ENCODE measurements at places on chromosomes 1 and 21.

- no peak for DNase-seq
These were observed 561.2 kb upstream of the B3GALT2 start for GRCh38 chr1:193747579-193747978.

- no peak for DNase-seq
These were observed 5.7 kb downstream of the LBR start for GRCh38 chr1:225422031-225422605.

- DNase-seq, result no peak
These were observed 143.6 kb downstream of the SLC45A1 start for GRCh38 chr1:8461351-8462110.

DNA sequence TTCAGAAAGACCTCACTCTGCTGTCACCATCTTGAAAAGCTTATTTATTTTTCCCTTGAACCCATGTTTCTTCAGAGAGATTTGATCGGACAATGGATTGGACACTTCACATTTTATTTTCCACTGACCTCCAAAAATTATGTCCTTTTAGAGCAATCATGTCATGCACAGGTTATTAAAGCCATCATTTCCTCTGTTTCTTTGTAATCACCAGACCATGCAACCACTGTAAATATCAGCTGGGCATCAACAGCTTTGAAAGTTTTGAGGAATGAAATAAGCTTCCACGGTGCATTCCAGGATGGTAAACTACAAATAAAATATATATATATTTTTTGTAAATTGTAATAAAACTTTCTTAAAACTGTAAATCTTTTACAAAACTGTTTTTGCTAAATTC lies 144.1 kb upstream of the ADAMTS5 start:
- no peak for DNase-seq

DNA sequence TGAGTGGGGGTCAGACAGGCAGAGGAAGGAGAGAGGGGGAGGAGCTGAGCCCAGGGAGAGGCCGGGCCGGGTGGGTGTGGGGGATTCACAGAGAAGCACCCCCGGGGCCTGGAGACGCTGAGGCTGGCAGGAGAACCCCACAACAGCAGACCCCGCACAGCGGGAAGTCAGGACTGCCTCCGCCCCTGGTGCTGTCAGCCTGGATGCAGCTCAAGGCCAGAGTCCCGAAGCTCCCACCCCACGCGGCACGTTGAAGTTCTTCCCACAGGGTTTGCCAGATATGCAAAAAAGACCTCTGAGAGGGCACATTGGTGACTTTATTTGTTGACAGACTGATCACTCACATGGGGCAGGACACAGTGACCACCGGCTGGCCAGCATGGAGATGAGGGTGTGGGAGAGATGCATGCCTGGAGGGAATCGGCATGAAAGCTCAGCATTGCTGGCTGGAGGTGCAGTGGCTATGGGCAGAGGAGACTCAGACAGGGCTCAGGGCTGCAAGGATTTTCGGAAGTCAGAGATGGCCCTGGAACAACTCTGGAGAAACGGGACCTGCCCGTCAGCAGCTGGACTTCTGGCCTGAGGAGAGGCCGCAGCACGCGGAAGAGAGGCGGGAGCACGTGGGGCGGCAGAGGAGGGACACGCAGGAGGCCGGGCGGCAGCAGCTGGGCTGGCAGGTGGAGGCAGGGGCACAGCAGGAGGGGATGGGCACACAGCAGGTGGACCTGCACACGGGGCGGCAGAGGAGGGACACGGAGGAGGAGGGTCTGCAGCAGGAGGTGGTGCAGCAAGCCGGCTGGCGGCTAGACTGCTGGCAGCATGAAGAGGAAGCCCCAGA lies 885 bp downstream of the KRTAP10-3 start:
- no peak for DNase-seq

- no peak for DNase-seq
These were observed 3.3 kb upstream of the IL23R start for GRCh38 chr1:67162954-67163353.

DNA sequence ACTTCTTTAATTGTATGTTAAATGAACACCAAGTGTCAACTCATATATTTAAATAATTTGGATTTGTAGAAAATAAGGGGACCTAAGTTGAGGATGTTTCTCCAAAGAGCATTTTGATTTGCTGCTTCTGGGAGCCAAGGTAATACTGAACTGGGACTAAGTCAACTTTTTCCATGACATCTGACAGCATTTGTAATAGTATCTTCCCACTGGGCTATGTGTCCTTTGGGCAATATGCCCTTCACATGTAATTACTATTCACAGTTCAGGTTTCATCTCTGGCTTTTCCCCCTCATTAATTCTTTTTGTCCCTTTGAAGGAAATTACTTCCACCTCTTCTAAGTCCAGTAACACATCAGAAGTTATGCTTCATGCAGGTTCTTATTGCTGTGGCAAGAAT lies 36.7 kb upstream of the HP1BP3 start:
- no peak for DNase-seq

GRCh38 chr1:228752675-228753265 lies 17.5 kb downstream of the RHOU start:
- DNase-seq, result no peak

- DNase-seq, result no peak
These were observed 37.0 kb upstream of the TENT5B start for GRCh38 chr1:27049607-27050006.

- DNase-seq, result no peak
These were observed 30.6 kb downstream of the IARS2 start for GRCh38 chr1:220124542-220124941.

DNA sequence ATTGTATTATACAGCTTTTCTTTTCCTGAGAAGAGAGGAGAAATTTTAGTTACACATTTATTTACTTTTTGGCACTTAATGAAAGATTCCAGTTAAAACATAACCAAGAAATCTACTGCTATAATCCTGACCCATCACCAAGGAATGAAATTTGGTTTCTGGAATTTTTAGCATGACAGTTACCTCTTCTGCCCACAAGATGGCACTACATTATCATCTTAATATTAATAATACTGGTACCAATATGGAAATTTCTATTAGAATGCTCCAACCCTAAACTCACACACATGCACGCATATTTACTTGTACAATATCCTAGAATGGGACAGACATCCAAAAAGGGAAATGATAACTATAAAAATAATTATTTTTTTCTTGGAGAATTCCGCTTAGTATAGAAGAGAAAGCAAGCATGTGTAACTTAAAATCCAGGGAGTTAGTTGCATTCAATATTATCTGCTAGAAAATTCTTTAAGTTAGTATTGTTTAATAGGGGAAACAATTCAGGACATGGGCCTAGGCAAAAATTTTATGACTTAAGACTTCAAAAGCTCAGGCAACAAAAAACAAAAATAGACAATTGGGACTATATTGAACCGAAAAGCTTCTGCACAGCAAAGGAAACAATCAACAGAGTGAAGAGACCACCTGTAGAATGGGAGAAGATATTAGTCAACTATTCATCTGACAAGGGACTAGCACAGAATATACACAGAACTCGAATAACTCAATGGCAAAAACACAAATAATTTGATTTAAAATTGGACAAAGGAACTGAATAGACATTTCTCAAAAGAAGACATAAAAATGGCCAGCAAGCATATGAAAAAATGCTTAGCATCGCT lies 37.4 kb downstream of the MAP3K21 start:
- no peak for DNase-seq

DNA sequence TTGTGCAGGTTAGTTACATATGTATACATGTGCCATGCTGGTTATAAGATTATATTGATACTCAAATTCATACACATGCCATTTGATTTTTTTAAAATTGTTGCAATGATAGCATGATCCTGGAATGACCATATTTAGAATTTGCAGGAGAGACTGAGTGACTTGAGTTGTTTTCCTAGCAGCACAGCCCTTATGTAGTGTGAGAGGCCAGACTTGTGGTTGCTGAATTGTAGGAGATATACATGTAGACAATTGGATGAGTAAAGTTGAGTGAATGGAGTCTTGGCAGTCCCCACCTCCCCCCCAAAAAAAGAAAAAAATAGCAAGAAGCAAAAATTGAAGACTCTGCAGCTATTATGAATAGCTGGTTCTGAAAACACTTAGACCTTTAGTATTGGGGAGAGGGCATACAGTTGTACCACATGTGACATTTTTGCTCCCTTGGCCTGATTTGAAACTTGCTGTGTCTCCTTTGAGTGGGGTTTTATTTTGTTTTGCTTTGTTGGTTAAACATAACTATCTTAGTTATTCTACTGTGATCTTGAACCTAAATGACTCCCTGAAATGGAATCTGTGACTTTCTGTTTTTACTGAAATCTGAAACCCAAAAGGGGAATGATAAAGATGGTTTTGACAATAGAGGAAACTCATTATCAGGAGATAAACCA lies 280.3 kb downstream of the HMCN1 start:
- no peak for DNase-seq

GRCh38 chr1:87151500-87152421 lies 176.9 kb upstream of the LMO4 start:
- no peak for DNase-seq

GRCh38 chr1:181789395-181789794 lies 272.1 kb downstream of the ZNF648 start:
- DNase-seq, result no peak

DNA sequence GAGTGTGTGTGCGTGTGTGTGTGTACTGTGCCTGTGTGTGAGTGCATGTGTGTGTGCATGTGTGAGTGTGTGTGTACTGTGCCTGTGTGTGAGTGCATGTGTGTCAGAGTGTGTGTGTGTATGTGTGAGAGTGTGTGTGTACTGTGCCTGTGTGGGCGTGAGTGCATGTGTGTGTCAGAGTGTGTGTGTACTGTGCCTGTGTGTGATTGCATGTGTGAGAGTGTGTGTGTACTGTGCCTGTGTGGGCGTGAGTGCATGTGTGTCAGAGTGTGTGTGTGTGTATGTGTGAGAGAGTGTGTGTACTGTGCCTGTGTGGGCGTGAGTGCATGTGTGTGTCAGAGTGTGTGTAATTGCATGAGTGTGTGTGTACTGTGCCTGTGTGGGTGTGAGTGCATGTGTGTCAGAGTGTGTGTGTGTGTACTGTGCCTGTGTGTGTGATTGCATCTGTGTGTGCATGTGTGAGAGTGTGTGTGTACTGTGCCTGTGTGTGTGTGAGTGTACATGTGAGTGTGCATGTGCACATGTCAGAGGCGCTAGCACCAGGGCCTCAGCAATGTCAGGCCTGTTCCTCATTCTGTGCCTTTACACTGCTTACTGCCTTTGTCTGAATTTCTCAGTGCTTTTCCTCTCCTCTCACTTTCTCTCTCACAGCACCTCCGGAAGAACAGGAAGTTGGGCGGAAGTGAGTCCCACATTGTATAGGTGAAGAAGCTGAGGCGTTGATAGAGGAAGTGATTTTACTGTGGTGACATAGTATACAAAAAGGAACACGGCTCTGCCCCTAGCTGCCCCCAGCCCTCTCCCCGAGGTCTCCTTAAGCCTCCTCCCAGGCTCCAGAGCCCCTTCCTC lies 4.9 kb downstream of the SLC5A9 start:
- no peak for DNase-seq

GRCh38 chr1:185681034-185681633 lies 53.1 kb upstream of the HMCN1 start:
- DNase-seq, result peak; percentile 9

- DNase-seq, result no peak
These were observed 181.8 kb upstream of the EDN2 start for GRCh38 chr1:41665962-41666917.

GRCh38 chr1:32339363-32339978 lies 3.4 kb upstream of the MARCKSL1 start:
- no peak for DNase-seq

GRCh38 chr1:85398391-85399064 lies 66.4 kb downstream of the DDAH1 start:
- no peak for DNase-seq

DNA sequence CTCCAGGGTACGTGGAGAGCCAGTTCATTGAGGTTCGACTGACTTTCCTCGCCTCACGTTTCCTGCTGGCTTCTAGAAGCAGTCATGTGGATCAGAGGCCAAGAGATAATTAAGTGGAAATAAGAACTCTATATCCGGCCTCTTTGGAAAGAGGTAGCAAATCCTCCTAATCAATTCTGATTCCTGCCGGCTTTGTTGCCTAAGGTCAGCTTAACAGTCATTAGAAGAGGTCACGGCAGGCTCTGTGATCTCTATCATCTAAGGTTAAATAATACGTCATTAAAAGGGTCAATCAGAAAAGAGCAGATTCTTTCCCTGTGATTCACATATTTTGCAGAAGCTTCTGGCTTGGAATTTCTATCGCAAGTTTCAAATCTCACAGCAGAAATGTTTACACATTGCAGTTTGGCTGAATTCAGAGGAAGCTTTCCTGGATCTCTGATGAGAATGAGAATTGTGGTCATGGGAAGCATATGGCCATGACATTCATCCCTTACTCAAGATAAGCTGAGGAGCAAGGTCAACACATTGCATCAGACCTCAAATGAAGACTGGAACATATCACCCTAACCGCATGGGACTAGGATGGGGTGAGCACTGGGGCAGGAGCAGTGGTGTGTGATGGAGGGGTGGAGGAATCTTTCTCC lies 189.4 kb downstream of the PBX1 start:
- DNase-seq, result no peak

DNA sequence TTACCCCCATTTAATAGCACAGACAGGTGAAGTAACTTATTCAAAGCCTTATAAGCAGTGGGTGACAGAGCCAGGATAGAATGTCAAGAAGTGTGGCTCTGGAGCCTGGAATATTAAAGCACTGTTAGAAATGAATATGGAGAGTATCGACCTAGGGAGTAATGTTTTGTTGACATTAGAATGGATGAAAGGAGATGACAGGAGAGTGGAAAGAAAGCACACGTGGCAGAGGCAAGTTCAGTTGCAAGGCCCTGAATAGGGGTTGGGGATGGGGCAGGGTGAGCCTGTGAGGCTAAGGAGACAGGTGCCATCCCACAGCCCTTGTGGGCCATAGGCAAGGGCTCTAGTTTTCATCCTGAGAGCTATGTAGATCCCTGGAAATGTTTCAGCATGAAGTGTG lies 125.5 kb upstream of the PLXNA2 start:
- no peak for DNase-seq

- no peak for DNase-seq
These were observed 19.9 kb downstream of the ACOT11 start for GRCh38 chr1:54567961-54568360.

GRCh38 chr1:109713636-109714035 lies 1.6 kb downstream of the GSTM5 start:
- no peak for DNase-seq

- no peak for DNase-seq
These were observed 75.8 kb downstream of the RGL1 start for GRCh38 chr1:183880531-183881243.

- DNase-seq, result no peak
These were observed 14.3 kb downstream of the MOV10 start for GRCh38 chr1:112688781-112689193.

DNA sequence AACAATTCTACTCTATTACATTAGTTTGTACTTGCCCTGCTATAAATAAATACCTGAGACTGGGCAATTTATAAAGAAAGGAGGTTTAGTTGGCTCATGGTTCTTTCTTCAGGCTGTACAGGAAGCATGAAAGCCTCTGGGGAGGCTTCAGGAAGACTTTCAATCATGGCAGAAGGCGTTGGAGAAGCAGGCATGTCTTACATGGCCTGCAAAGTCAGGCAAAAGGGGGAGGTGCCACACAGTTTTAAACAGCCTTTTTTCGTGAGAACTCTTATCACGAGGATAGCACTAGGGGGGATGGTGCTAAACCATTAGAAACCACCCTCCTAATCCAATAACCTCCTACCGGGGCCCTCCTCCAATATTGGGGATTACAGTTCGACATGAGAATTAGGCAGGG lies 102.9 kb downstream of the DYRK1A start:
- DNase-seq, result no peak
